ENCODE measurements at places on chromosomes 11 and 22. TPM values are rescaled to one million over a fixed set of nuclear protein-coding genes. Genes with fewer than 3 reads are reported as not detected.

Gene GLB1L3
- not detected for total RNA-seq

Gene A4GALT
- total RNA-seq = 30.9 TPM

Gene ARHGAP42
- total RNA-seq = 5.0 TPM

Gene GAS2
- 2.4 TPM for total RNA-seq

Gene ADM
- total RNA-seq = 381 TPM

Gene SLC15A3
- 6.3 TPM for total RNA-seq

Gene USP2
- total RNA-seq = 0.58 TPM

Gene MEI1
- total RNA-seq = 6.7 TPM

Gene EHF
- 0.09 TPM for total RNA-seq

Gene ZBTB16
- 49.4 TPM for total RNA-seq

Gene RIBC2
- not detected for total RNA-seq

Gene PTPRCAP
- not detected for total RNA-seq

Gene PANX3
- total RNA-seq = not detected

Gene OR52I2
- total RNA-seq = not detected

Gene TMPRSS13
- not detected for total RNA-seq

Gene LRRC74B
- not detected for total RNA-seq

Gene DCDC1
- not detected for total RNA-seq

Gene GLYAT
- not detected for total RNA-seq

Gene LDHAL6A
- total RNA-seq = not detected

Gene MYO18B
- total RNA-seq = 0.12 TPM

Gene DEFB131B
- not detected for total RNA-seq

Gene PPFIBP2
- 1.3 TPM for total RNA-seq

Gene MMP1
- total RNA-seq = 0.82 TPM

Gene RANGAP1
- total RNA-seq = 21.6 TPM

Gene CNGA4
- total RNA-seq = not detected

Gene FOLR1
- total RNA-seq = not detected

Gene SULT4A1
- 0.58 TPM for total RNA-seq

Gene OR10A2
- not detected for total RNA-seq

Gene SIK2
- total RNA-seq = 12.0 TPM

Gene OSM
- not detected for total RNA-seq

Gene KCNA4
- total RNA-seq = 1.2 TPM

Gene PRSS23
- total RNA-seq = 459 TPM

Gene OR52I1
- not detected for total RNA-seq

Gene SLC22A8
- not detected for total RNA-seq

Gene SHANK3
- total RNA-seq = 3.8 TPM

Gene APOL4
- total RNA-seq = 2.2 TPM

Gene SCGB1A1
- total RNA-seq = not detected

Gene LGR4
- total RNA-seq = 7.0 TPM

Gene KDM4E
- total RNA-seq = not detected

Gene APOL3
- total RNA-seq = 17.8 TPM

Gene KCNQ1
- not detected for total RNA-seq

Gene COX8A
- 331 TPM for total RNA-seq

Gene FIBIN
- 80.4 TPM for total RNA-seq

Gene OR2D2
- total RNA-seq = not detected
